CD4-positive, alpha-beta T cell treated with Interferon alpha-2 for 1 hour (primary cell): ENCODE measurements at places on chromosomes 12 and 14.
A peak's percentile ranks its signal among the peaks of the same experiment; 100 is the strongest.

- no peak for DNase-seq
Observed at GRCh38 chr12:130668286-130669204, 47.6 kb downstream of the RIMBP2 start.

GRCh38 chr12:28631831-28632230, 441.6 kb downstream of the CCDC91 start:
- DNase-seq, result no peak

GRCh38 chr12:2794736-2795289, at the start of gene FKBP4:
Gene FKBP4, plus strand, starts transcription at chr12:2794970. Its CDS starts 170 bp downstream, at chr12:2795140.
- DNase-seq, result peak; percentile 89

DNA sequence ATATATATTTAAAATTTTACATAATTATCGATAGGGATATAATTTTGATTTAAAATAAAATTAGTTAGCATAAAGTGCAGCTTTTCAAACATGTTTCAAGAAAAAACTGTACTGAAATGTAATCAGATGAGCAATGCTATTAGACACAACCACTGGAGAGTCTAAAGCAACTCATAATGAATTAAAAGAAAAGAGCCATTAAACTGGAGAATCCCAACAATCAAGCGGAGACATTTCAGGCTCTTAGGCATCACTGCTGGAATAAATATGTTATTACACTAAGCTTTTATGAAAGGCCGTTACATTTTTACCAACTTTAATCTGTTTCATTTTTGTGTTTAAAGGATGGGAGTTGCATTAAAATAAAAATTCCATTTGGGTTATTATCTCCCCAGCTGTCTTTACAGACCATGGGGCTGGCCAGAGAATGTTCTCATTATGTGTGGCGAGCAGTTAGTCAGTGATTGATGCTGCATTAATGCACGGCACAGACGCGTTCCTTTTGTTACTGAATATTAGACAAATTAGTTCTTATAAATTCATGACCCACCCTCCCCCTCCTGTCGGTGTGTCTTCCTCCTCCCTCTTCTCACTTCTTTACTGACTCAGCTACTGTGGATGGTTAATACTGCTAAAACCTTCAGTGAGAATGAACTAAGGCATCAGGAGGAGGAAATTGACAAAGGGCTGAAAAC, 156.8 kb downstream of the PDZRN4 start:
- DNase-seq, result no peak

DNA sequence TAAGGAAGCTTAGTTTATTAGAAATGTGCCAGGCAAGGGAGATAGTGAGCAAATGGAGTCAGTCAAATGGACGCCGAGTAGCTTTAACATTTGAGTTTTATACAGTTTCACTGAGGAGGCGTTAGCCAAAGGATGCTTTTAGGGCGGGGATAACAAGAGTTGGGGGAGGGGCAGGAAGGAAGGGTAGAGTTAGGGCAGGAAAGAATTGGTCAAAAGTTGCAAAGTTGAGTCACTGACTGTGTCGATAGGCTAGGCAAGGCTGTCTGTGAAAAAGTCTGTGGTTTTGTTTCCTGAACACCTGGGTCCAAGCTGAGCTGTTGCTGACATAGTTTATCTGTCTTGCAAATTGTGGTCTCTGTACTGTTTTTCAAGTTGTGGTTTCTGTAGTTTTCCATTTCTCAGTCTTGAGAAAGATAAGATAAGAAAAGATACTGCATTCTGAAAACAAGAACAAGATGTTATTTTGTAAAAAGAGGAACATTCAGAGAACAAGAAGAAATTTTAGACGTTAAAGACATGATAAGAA, 62.6 kb upstream of the RESF1 start:
- peak; percentile 94 for DNase-seq

GRCh38 chr14:104240434-104241157, 102.2 kb downstream of the KIF26A start:
- no peak for DNase-seq

DNA sequence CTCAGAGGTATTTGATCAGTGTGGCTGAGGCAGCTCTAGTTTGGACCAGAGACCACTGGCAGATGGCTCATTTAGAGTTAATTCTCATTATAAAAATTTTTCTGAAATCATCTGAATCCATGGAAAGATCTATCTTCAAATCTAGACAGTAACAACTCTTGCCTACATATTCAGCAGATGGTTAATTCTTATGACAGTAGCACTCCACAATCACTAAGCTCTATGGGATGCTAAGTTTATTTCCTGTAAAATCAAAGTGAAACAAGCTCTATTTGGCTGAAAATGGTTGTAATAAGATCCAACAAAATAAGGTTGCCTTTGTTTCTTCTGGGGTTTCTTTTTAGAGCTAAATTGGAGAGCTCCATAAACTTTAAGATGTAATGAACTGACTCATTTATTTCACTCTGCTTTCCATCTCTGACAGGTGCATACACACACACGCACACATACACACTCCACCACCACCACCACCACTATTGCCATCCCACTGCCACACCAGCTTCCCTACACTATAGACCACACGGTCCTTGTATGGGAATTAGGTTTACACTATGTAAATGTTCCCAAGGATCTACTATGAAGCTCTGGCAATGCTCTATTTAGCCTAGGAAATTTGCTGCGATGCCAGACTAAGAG, 293.1 kb downstream of the RPAP3 start:
- no peak for DNase-seq

- DNase-seq, result no peak
Observed at GRCh38 chr14:71235875-71236274, 328.6 kb downstream of the PCNX1 start.

DNA sequence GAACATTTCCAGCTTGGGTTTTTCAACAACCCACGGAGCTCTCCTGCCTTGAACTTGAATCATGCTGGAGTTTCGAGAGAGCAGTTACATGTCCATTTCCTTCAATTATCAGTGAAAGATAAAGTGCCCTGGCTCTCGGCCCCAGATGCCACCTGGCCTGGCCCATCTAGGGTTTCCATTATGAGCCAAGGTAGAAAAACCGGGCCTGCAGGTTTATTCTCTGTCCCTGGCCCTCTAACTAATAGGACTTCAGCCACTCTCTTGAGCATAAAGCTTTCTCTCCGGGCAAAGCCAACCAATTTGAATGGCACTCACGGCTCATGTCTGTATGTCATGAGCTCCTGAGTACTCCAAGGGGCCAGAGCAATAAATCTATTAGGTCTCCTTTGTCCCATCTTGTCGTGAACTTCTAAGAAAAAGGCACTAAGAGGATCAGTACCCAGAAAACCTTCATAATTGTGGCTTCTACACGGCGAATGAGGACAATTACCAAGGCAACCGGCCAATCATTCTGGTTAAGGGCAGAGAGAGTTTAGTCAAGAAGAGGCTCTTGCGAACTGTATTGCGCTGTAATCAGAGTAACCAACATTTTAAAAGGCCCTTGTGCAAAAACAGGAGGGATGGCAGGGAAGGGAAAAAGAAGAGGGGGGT, 392.3 kb downstream of the MED13L start:
- DNase-seq, result no peak

- no peak for DNase-seq
Observed at GRCh38 chr12:13342971-13343370, 146.4 kb downstream of the EMP1 start.

- peak; percentile 47 for DNase-seq
Observed at GRCh38 chr12:89950421-89950820, 241.8 kb upstream of the ATP2B1 start.
